ENCODE measurements at places on chromosomes 7 and 10.

DNA sequence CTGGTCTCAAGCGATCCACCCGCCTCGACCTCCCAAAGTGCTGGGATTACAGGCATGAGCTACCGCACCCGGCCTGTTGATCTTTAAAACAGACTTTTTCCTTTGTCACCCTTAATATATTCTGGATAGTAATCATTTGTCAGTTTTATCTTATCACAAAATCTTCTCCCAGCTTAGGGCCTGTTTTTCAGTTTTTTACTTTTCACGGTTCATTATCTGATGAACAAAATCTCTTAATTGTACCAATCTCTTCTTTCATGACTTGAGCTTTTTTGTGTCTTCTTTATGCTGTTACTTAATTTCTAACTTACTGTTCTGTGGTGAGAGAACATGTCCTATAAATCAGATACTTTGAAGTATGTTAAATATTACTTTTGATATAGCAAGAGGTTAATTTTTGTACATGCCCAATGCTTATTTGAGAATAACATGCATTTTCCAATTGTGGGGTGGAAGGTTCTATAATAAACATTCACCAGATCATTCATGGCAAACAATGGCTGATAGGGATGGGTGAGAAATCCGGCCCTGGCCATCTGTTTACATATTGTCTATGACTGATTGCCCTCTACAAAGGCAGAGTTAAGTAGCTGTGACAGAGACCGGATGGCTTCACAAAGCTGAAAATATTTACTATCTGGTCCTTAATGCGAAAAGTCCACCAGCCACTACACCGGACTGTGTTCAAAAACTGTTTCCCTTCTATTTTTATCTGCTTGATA lies 5.3 kb downstream of the PAPOLB start:
- no peak for DNase-seq

DNA sequence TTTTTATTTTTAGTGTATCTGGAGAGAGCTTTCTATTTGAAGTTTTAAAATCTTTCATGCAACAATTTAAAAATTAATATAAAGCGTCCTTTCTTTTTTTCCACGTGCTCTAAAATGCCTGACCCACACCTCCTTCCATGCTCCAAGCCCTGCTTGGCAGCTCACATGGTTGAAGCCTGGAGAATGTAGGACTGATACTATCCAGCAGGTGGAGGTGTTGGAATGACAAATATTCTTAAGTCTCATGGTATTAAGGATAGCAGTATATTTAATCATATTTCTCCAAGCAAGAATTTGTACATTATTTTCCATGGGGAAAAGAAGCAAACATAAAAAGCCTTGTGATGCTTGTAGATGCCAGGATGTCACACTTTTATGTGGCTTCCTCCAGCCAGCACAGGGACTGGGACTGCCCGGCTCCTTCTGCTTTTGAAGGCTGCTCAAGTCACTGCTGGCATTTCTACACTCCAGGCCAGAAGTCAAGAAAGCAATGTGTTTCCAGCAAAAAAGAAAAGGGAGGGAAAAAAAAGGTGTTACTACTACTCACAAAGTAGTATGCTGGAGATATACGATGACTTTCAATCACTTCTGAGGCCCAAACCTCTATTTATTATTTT lies 49.7 kb downstream of the BZW2 start:
- DNase-seq: no peak

GRCh38 chr7:130966246-130967009 lies 232.4 kb upstream of the KLF14 start:
- no peak for DNase-seq

DNA sequence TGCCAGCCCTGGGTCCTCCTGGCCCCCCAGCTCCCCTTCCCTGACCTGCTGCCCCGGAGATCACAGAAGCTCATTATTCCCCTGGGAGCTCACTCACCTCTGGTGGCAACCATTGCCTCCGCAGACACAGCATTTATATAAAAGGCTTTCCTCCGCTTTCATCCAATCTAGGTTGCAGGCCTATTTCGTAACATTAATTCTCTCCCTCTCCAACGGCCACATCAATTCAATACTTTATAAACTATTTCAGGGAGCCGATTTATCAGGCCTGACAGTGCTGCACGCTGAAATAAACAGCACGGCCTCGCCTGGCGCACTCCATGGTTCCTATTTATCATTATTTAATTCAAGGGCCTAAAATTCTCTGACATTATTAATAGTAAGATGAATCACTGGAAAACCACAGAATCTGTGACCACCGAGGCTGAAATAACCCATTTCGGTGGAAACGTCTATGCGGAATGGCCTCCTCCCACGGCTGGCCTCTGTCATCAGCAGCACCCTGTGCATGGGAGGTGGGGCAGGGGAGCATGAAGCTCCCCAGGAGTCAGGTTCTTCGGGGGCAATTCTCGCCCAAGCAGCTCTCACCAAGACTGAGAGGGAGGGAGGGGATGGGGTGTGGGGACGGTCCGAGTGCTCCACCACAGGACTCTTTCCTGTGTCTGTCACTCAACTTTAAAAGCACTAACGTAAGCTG lies 249.3 kb upstream of the PFKP start:
- no peak for DNase-seq

DNA sequence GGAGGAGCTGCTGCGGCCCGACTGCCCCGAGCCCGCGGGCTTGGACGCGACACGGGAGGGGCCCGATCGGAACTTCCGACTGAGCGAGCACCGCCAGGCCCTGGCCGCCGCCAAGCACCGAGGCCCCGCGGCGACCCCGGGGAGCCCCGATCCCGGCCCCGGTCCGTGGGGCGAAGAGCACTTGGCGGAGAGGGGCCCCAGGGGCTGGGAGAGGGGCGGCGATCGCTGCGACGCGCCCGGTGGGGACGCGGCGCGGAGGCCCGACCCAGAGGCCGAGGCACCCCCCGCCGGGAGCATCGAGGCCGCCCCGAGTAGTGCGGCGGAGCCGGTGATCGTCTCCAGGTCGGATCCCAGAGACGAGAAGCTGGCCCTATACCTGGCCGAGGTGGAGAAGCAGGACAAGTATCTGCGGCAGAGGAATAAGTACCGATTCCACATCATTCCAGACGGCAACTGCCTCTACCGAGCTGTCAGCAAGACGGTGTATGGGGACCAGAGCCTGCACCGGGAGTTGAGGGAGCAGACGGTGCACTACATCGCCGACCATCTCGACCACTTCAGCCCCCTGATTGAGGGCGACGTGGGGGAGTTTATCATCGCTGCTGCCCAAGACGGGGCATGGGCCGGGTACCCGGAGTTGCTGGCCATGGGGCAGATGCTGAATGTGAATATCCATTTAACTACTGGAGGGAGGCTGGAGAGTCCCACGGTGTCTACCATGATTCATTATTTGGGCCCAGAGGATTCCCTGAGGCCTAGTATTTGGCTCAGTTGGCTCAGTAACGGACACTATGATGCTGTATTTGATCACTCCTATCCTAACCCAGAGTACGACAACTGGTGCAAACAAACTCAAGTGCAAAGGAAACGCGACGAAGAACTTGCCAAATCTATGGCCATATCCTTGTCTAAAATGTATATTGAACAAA lies 1.4 kb downstream of the OTUD1 start:
- no peak for DNase-seq

DNA sequence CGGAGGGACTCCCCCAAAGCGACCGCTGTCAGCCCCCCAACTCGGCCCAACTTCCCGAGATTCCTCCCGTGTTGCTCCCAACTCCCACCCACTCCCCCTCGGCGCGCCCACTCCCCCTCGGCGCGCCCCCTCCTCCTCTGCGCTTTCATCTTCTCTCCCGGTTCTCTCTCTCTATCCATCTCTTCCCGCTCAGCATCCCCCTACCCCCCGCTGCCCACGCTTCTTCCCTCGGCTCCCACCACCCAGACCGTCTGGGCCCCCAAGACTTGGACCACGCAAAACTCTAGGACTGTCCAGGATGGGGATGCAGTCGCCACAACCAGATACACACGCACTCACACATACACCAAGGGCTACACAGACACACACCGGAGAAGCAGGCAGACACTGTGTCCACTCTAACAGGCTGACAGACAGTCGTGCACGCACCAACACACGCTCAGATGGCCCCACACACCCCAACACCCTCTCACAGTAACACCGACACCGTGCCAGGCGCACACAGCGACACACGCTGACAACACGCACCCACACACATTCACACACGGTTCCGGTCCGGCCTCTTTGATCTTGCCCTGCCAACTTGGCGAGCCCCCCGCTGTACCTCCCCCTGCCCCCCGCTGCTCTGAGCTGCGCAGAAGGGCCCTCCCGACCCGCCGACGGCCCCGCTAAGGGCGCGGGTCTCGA lies 1.1 kb downstream of the GRID1 start:
- DNase-seq: no peak

DNA sequence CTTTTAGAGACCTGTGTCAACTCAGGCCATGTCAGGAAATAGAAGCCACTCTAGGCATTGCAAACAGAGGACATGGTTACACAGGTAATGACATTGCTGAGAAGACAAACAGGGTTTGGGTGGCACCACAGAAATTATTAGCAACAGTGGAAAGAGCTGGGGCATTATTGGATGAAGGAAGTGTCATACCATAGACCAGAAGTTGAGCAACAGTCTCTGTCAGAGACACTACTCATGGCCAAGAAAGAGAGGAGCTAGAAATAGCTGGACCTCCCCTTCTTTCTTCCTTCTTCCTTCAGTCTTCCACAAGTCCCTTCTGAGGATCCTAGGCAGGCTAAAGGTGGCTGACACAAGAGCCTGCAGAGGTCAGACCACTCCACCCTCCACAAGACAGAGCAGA lies 4.2 kb upstream of the LIPA start:
- no peak for DNase-seq

DNA sequence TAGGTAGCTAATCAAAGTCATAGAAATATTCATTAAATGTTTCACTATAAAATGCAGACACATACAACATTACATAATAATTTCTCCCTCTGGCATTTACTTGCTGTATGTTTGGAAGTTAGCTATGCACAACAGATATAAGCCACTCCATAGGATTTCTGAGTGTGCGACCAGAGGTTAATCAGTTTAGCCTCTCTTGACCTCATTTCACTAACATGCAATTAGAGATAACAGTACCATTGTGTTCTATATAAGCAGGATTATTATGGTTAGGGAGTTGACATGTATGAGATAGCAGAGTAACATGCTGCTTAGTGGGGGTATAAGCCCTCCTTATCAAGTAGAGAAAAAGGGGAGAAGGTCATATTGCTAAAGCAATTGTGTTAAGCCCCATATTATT lies 26.4 kb downstream of the GLUD1 start:
- DNase-seq: no peak

DNA sequence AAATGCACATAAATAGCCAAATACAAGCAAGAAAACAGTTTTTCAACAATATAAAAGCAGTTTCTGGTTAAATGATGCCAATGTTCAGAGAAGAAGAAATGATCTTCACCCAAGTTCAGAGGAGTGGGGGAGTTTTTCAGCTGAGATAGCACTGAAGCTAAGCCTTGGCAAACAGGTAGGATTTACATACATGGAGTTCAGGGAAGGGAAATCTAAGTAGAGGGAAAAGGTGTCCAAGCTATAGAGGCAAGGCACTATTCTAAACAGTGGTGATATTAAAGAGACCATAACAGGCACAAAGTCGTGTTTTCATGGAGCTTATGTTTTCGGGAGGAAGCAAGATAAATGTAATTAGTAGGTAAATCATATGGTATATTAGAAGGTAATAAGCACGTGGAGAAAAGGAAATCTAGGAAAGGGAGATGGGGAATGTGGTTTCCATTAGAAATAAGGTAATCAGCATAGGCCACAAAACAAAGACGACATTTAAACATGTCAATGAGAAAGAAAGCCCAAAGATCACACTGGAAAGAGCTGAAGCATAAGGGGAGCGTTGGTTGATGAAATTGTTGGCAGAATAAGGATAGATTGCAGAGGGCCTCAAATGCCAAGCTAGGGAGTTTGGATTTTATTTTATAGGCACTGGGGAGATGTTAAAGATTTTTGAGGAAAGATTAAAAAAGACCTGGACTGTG lies 704.3 kb downstream of the MAGI2 start:
- no peak for DNase-seq

GRCh38 chr10:36450380-36450779 lies 675.0 kb upstream of the ANKRD30A start:
- DNase-seq: no peak

DNA sequence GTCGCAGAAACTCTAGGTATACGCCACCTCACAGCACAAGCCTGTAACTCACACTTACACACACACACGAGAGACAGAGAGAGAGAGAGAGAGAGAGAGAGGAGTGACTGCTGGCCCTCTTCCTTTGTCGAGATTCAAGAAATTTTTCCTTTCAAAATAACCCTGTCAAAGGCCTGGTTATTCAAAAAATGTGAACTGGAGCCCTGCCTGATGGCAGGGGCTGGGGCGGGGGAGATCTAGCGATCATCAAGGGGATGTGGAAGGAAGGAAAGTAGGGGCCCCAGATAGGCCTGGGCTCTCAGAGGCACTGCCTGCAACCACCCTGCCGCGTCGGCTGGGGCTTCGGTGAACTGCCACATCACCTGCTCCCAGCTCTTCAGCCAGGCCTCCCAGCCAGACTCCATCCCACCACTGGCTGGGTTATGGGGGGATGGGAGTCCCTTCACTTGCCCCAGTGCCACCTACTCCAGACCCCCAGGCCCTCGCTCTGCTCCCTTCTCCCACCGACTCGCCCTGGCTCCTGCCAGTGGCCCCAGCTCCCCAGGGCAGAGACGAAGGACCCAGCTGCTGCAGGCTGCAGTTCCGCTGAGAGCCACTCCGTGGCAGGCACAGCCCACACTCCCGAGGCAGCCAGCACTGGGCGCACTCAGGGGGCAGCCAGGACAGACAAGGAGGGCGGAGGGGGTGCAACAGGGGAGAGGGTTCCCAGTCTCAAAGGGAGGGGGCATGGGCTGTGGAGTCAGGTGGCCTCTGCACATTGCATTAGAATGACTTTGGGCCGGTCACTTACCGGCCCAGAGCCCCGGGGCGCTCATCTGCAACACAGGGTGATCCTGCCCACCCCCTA lies 15.3 kb downstream of the KCNH2 start:
- no peak for DNase-seq

GRCh38 chr10:29917311-29917710 lies 142.1 kb downstream of the JCAD start:
- no peak for DNase-seq

DNA sequence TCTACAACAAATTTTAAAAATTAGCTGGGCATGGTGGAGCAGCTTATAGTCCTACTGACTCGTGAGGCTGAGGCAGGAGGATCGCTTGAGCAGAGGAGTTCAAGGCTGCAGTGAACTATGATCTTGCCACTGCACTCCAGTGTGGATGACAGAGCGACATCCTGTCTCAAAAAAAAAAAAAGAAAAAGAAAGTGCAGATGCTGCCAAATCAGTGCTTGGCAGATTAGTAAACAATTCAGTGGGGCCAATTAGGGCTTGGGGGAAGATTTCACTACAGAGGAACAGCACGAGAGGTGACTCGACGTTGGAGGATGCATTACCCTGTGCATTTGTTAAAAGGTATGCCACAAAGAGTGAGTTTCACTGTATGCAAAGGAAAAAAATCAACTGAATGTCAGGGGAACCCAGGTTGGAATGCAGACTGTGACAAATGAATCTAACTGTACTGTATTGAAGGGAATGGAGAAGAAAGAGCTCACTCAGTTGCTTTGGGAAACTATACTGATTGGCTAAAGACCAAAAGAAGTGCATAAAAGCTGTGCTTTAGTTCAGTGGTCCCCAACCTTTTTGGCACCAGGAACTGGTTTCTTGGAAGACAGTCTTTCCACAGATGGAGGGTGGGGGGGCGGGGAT lies 31.6 kb downstream of the GARIN1A start:
- DNase-seq: no peak

- no peak for DNase-seq
Measured at GRCh38 chr7:50641442-50642405, 76.5 kb upstream of the DDC start.
